CD4-positive, alpha-beta T cell treated with Interleukin-6 for 4 hours (primary cell): ENCODE measurements at places on chromosomes 3 and 15.

DNA sequence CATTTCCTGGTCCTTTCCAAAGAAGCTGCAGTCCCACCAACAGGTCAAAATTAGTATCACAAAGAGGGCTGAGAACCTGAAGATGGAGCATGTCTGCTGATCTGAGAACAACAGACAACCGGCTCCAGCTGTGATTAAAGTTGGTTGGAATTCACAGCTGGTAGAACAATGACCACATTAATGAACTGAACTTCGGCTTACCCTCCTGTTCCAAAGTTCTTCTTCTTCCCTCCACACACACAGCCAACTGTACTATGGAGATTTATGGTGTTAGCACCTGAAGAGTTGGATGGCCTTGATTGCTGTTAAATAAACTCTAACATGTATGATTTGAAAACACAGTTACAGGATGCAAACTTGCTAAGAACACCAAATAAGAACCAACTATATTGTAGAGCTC, 27.4 kb upstream of the ROPN1 start:
- no peak for DNase-seq

- DNase-seq, result peak; percentile 22
These were observed 527 bp downstream of the CSNK1G1 start for GRCh38 chr15:64355348-64355943.

- DNase-seq, result no peak
These were observed 85.4 kb upstream of the BOC start for GRCh38 chr3:113125951-113126350.

DNA sequence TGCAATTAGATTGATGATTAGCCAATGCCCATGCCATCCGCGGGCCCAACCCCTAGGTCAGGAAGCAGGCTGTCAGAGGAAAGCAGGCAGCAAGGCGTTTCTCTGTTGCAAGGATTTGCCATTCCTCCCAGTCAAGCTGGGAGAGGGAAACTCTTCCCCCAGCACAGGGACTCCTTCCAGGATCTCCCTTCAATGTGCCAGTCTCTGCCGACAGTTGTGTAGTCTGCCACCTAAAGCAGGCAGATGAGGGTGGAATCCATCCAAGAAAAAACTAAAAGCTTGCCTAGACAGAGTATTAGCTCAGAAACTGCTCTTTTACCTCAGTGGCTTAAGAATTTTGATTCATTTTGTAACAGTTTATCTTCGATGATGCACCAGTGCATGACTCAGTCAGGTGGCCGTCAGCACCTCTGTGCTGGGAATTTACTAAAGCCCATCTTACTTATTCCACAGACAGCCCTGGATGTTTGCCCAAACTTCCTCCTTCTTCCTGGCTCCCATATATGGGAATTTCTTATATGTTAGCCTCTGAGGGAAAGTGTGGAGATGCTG, 501.5 kb upstream of the THBS1 start:
- no peak for DNase-seq

DNA sequence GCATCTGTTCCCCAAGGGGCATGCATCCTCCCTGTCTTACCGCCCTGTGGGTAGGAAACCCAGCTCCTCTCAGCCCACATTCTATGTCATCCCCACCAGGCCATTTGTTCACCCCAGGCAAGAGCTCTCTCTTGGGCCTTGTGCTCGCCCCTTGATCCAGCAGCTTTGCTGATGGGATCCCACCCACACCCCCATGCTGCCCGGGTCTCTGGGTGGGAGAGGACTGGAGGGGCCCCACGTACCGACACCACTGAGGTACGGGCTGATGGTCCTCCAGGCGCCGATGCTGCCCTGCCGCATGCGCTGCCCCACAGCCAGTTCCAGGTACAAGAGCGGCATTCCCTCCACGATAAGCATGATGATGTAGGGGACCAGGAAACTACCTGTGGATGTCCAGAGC, 14.5 kb downstream of the SLC6A20 start:
- DNase-seq, result no peak

GRCh38 chr3:15476378-15476777, 45.1 kb downstream of the COLQ start:
- DNase-seq, result no peak

GRCh38 chr15:73264881-73265280, 103.9 kb downstream of the HCN4 start:
- DNase-seq, result no peak

DNA sequence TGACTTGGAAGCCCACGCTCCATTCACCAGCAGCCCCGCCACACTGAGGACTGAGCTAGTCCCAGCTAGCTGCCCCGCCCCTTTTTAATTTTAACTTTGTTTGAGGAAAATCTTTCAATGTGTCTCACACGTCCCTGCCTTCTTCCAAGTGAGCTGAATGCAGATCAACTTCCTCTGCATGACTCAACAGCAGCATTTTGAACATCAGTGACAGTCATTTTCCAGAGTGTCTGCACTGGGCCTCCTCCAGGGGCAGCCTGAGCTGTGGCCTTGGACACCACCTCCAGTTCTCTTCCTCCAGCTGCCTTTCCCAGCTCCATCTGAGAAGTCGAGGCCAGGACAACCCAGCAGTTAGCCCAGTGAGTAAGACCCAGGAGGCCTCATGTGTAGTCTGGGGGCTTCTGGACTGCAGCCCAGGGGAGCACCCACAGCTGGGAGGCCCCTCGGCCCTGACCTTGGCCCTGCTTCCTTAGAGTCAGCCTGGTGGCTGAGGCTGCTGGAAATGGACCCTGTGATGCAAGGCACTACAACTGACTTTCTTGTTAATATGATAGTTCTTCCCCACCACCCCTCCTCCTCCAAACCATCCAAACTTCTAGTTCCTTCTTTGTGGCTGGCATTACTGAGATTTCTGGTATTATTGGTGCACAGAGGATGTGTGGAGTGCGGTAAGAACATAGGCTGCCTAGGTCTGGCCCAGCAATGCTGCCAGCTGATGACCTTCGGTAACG, 21.4 kb upstream of the ESYT3 start:
- DNase-seq, result no peak

DNA sequence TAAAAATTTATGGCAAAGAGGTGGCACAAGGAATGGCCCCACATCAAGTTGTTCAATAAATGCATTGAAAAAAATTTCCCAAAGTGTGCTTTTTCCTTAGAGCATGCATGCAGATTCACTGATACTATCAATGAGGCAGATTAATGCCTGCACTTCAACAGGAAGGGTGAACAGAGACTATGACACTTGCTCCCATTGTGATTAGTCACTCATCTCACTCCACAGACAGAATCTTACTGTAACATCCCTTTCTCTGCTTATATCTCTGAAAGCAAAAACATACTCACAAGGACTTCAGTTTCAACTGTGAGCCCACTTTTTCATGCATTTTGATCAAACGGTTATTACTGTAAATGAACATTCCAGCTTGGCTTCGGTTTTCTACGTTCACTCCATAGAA, 60.9 kb downstream of the MORC1 start:
- no peak for DNase-seq
